ENCODE measurements at places on chromosomes 12 and 14.

DNA sequence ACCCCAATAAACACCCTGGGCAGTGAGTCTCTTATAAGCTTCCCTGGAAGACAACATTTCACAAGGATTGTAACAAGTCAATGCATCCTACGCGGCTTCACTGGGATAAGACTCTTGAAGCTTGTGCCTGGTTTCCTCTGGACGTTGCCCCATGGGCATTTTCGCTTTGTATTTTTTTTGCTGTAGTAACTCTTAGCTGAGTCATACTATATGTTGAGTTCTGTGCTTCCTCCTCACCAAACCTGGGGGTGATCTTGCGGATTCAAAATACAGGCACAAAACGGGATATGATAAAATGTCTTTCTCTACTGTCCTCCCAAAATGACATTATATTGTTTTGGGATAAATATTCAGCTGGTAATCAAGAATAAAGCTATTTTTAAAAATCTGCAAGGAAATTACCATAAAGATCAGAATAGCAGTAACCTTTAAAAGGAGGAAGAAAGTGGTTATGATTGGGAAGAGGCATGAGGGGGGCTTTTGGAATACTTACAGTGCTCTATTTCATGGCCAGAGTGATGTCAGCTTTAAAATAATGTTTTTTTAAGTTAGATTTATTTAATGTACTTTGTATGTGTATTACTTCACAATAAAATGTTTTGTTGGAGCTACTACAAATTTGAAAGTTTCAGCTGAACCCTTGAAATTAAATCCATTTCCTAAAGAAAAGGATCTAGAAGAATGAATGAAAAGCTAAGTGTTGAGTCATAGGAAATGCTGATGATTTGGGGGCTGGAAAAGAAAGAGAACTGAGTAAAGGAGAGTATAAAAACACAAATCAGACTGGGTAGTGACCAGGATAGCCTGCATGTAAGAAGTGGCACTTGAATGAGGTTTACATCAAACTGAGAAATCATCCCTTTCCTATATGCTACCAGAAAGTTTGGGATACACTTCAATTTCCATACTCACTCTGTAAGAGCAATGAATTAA lies 14.7 kb downstream of the BTBD7 start:
- peak; percentile 80 for DNase-seq

- no peak for DNase-seq
Measured at GRCh38 chr14:64649383-64649998, 54.7 kb upstream of the PLEKHG3 start.

GRCh38 chr12:20576528-20576927 lies 118.6 kb upstream of the SLCO1C1 start:
- DNase-seq: no peak

GRCh38 chr12:90013409-90013808 lies 304.8 kb upstream of the ATP2B1 start:
- DNase-seq: peak; percentile 10

DNA sequence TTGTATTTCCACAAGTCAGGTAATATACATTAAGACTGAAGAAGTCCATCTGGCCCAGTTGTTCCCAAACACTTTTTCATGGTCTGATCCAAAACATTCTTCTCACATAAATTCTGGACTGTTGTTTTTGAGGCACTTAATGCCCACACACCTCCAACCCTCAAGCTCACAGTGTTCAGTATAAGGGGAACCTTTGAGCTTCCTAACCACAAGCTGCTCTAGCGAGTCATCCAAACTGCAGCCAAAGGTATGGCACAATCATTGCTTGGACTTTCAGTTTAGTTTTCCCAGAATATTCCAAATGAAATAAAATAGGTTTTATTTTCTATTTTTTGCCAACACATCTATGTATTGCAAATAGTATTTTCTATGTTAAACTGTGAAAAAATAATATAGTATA lies 103.0 kb downstream of the PUS7L start:
- DNase-seq: no peak

GRCh38 chr12:127334365-127334764 lies 932.6 kb upstream of the TMEM132C start:
- no peak for DNase-seq

GRCh38 chr12:5616854-5617253 lies 184.9 kb downstream of the NTF3 start:
- DNase-seq: no peak

GRCh38 chr12:30996255-30996654 lies 69.7 kb downstream of the TSPAN11 start:
- no peak for DNase-seq

DNA sequence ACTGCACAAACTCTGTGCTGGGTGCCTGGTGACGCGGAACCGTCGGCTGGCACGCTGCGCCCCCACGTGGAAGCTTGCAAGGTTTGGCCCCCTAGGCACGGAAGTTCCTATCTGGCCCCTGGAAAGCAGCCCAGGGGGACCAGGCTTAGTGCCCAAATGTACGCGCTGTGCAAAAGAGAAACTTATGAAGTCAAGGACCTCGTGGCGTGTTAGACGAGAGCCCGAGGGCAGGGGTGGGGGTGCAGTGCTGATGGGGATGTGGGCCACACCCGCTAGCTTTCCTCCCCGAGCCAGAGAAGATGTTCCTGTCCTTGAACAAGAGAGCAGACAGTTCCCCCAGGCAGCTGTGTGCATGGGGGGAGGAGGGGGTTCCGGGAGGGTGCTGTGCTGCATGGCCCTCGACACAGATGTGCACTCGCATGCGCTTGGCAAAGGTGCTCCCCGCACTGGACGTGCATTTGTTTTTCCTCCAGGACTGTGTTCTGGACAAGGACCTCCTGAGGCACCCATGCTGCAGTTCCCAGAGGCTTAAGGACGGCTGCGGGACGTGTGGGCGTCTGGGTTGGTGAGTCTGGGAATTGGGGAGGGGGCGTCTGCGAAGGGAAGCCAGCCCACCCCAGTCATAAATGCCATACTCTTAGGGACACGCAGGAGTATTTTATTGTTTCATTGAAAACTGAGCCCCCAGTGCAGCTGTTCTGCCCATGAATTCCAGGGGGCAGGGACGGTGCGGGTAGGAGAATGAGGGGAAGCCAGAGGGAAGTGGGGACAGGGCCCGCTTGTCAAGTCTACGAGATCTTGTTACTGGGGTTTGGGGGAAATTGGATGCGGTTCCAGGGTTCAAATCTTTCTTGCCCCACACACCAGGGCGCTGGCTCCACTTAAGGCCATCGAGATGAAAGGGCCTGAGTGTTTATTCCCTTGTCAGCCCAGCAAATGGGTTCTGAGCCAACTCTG lies 80.0 kb downstream of the NTF3 start:
- peak; percentile 71 for DNase-seq

All from hematopoietic multipotent progenitor cell treated with erythropoietin and hydrocortisone succinate and interleukin-3 and kit ligand, for 6 days (in vitro differentiated cells).